ENCODE measurements at places on chromosomes 2 and 18.

GRCh38 chr2:179428649-179429048, 164.0 kb upstream of the SESTD1 start:
- no peak for DNase-seq

DNA sequence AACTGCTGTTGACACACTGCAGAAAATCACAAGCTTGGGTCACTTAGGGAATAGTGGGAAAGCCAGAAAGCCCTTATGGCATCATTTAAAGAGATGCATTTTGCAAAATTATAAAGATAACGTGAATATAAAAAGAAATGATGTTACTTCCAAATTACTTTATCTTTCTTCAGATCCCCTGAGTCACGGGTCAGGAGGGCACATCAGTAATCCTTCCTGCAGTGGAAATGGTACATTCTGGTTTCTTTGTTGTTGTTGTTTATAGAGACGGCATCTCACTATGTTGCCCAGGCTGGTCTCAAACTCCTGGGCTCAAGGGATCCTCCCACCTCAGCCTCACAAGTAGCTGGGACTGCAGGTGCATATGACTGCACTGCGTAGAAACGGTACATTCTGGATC, 9.8 kb upstream of the EPG5 start:
- DNase-seq, result no peak

- DNase-seq, result no peak
Observed at GRCh38 chr2:8234757-8235374, 447.0 kb upstream of the ID2 start.

DNA sequence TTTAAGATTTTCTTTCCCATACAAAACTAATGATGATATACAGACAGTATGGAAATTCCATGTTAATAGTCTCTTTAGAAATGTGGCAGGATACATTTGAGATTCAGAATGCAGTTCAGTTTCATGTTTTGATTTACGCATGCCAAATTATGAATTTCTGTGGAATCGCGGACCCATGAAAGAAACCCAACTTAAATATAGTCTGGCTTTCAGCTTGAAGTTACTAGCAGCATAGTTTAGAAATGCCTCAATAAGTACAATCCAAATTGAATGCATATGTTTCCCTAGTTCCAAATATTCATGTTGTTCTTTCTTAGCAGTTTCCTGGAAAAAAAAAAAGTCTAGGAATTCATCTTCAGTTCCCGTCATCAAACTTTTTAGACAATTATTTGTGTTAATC, 164.1 kb upstream of the RASGRP3 start:
- no peak for DNase-seq

GRCh38 chr18:48066225-48066652, 135.8 kb upstream of the SMAD2 start:
- no peak for DNase-seq

- no peak for DNase-seq
Observed at GRCh38 chr2:127185093-127185492, 35.0 kb downstream of the CYP27C1 start.

GRCh38 chr2:162092008-162092390, 18.0 kb upstream of the DPP4 start:
- DNase-seq, result no peak

GRCh38 chr2:124824441-124824840, 799.4 kb downstream of the CNTNAP5 start:
- no peak for DNase-seq

DNA sequence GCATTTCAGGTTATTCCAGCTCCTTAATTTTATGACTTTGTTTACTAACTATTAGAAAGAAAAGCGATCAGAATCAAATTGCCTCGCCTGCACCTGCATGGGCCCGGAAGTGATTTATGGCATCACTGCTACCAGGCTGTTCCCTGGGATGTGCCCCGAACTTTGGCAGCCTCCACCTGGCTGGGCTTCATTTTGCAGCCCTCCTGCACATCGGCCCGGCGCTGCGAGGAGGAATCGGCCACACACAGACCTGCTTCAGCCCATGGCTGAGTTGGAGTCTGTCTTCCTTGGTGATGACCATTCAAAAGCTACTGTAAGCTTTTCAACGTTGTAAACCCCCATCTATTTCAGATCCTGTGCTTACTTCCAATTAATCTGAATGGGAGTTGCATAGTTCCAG, 638.0 kb downstream of the RNF144A start:
- no peak for DNase-seq

DNA sequence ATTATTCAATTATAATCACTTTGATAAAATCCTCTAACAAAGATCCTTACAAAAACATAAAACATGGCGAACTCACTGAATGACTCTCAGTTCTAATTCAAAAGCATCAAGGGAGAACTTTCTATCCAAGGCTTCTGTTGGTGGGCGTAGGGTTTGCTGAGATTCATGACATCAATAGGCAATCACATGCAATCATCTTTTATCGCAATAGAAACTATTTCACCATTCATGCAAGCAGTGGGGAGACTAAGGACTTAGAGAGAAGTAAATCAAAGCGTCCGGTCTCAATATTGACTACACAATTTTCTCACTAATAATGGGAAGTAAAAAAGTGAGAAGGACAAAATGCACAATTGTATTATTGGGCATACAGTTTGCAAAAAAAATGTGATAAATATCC, 168.7 kb downstream of the SCG2 start:
- no peak for DNase-seq

DNA sequence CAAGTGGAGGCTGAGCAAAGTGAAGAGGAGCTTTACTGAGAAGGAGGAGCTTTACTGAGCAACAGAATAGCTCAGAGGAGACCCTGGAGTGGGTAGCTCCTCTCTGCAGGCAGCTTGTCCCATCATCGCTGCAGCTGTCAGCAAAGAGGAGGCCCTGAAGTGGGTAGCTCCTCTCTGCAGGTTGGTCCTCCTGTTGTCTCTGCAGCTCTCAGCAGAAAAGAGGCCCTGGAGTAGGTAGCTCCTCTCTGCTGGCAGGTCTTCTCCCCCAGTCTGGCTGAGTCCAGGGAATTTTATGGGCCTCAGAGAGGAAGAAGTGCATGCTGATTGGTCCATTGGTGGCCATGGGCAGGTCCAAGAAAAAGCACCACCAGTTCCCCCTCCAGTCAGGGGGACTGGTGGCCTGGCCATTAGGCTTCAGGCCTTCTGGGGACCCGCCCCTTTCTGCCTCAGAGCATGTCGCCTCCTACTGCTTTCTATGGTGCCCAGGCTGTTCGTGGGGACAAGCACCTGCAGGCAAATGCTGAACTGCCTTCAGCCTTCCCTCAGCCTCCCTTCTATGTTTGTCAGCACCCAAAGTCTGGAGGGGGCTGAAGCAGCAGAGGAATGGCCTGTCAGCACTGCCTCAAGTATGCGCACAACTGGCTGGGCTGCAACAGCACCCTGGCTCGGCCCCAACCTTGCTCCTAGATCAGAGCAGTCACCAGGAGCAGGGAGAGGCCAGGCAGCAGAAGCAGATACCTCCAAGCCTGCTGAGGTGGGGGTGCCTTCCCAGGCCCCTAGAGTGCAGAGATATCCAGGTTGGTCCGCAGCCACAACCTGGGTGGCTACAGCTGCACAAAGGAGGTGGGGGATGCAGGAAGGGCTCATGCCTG, 5.9 kb downstream of the ZSCAN30 start:
- no peak for DNase-seq

DNA sequence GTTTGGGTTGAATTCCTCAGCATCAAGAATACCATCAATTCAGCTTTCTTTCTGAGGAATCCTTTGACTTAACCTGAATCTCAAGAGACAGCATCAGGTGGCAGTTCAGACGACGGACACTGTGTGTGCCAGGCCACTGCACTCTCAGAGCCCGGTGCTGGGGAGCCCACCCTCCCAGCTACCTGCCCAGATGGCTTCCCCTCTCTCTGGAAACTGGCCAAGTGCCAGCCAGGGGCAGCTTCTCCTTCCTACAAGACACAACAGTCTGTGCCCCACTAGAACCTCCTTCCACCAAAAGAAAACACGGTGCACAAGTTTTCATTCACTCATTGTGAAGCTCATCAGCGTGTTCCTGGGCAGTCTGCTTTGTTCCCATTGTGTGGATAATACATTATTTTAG, 28.5 kb downstream of the MAL start:
- DNase-seq, result no peak

Measured in mammary epithelial cell (primary cell).